ENCODE measurements at places on chromosomes 3 and 15. TPM values are rescaled to one million over a fixed set of nuclear protein-coding genes. Genes with fewer than 3 reads are reported as not detected.

VEPH1 gene
- total RNA-seq = 1.7 TPM

GRCh38 chr3:150079029-150079739 is 108.5 kb upstream of the PFN2 start:
- peak; percentile 81 for DNase-seq

- no peak for DNase-seq
Measured at GRCh38 chr15:68638953-68639515, 60.2 kb downstream of the CORO2B start.

- no peak for DNase-seq
Measured at GRCh38 chr3:116114586-116114985, 330.7 kb downstream of the LSAMP start.

- peak; percentile 49 for DNase-seq
Measured at GRCh38 chr15:91271565-91272153, 171.6 kb downstream of the SV2B start.

SLC51A gene
- total RNA-seq = not detected

DNA sequence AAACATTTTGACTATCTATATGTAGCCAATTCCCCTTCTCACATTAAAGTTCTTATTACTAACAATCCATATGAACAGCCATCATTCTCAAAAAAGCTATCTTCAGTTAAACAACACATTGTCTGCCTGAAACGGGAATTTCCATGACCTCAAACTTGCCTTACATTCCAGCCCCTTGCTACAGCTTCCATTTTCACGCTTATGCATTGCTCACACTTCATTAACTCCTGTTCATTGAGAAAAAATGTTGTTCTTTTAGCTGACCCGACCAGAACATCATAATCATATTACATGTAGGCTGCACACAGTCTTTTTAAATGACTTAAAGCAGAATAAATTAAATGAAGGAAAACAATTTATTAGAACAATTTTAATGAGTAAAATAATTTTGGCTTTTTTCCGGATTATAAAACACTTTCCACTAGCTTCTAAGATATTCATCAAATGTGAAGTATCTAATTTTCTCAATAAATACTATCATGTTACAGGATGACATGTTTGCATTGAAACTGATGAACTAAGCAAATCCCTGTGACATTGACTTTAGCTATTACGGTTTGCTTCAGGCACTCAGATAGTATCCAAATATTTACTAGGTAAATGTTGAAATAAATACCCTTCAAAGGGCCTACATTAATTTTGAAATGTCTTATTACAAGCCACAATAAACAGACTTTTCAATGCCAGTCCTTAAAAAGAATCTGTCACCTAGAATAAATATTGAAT is 49.9 kb downstream of the P3H2 start:
- DNase-seq = no peak

- no peak for DNase-seq
Measured at GRCh38 chr3:177742273-177742672, 545.0 kb upstream of the TBL1XR1 start.

PP2D1 gene
- not detected for total RNA-seq

TMED3 gene
- 97.7 TPM for total RNA-seq

DNA sequence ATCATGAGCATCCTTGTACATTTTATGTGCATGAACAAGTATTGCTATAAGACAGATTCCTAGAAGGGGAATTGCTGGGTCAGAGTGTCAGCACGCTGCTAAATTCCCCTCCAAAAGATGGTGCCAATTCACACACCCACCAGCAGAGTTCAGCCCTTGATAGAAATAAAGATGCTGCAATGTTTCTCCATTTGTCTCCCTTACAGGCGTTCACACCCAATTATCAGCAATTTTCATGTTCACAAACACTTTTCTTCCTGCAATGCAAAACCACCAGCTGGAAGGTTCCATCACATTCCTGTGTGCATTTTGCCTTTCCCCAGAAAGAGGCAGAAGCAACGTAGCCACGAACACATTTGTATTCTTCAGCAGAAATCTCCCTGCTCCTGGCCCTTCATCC is 3.3 kb upstream of the TAMM41 start:
- no peak for DNase-seq

TNFAIP8L3 gene
- total RNA-seq = 0.13 TPM

- peak; percentile 30 for DNase-seq
Measured at GRCh38 chr15:60395276-60396011, 2.3 kb downstream of the ANXA2 start.

- no peak for DNase-seq
Measured at GRCh38 chr3:127732303-127732702, 59.6 kb downstream of the ABTB1 start.

IQCH gene
- 0.31 TPM for total RNA-seq

- no peak for DNase-seq
Measured at GRCh38 chr3:149452036-149452435, 22.5 kb upstream of the TM4SF4 start.

DNA sequence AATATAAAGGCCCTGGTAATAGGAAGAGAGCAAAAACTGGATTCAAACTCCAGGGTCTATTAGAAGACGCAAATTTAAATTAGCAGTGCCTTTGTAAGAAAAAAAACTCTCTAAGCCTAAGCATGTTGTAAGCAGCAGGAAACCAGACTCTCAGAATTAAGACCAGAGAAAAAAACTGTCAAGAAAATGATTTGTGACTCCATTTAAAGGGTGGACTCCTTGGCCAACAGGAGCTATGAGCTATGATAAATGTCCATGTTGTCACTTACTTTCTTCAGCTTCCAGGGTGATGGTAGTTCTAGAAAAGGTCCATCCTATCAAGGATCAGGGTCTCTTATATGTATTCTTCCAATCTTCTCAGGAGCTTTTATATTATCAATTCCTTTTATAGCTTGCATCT is 34.9 kb upstream of the CCDC50 start:
- no peak for DNase-seq

DNA sequence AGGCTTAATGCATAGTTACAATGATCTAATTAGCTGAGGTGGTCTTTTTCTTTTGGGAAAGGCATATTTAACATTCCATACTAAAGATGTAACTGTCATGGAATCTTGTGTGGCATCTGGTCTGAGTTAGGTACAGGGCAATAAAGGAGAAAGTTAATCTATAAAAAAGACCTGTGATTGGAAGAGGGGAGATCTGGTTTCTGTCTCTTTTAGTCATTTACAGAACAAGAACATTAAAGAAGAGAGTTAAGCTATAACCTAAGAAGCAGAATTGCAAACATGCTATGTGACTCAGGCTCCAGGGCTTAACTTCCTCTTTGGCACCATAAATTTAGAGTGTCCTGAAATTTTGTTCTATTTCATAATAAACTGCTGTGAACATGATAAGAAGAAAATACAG is 47.2 kb upstream of the MME start:
- peak; percentile 72 for DNase-seq

DNA sequence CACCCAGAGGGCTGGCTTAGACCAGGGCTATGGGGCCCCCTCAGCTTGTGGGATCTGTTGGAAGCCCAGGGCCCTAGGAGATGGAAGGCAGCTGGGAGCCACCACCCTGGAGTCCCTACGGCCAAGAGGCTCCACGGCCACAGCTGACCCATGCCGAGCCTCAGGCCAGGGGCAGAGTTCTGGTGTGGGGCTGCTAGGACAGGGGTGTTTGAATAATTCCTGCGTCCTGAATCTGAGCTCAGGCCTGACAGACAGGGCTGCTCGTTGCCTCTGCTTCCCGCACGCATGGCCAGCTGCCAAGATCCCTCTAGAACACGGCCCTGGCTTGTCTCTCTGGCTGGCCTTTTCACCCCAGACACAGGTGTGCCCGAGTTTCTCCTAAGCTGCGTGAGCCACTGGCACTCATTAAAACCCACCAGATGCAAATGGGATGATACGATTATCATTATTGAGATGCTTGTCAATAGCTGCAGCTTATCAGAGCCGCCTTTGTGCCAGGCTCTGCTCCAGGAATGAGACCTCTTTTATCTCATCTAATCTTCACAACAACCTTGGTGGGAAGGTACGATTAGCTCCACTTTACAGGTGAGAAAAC is 70.2 kb downstream of the EFCAB12 start:
- no peak for DNase-seq

DNA sequence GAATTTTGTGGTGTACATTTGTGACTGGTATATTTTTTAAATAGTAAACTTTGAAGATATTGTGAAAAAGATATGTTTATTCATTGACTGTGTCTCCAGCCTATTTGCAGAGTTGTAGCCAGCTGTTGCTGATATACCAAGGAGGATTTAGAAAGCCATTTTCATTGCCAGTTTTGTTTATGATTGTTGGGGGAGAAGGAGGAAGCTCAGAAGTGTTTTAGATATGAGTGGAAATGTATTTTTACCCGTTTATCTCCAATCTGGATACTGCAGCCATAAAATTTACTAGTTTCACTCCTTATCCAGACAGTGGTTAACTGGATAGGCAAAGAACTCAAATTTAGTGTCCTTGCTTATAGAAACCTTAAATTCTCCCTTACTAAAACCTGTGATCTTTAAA is 18.8 kb downstream of the ATP11B start:
- no peak for DNase-seq

- no peak for DNase-seq
Measured at GRCh38 chr15:29008846-29009245, 123.1 kb downstream of the APBA2 start.

DNA sequence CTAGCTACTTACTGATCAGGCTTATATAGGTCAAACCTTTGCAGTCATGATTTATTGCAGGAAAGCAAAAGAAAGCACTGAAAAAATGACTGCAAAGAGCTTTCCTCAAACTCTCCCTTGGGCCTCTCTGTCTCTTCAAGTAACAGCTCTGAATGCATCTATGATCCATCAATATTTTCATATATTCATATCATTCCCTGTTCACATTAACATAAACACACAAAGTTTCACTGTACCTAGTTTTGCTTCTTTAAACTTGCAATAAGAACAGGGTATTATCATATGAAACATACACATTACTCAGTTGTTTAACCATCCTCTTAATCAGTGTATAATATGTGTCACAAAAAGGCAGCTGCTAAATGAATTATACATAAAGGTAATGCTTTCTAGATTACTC is 107.9 kb upstream of the ARL6 start:
- no peak for DNase-seq

DNA sequence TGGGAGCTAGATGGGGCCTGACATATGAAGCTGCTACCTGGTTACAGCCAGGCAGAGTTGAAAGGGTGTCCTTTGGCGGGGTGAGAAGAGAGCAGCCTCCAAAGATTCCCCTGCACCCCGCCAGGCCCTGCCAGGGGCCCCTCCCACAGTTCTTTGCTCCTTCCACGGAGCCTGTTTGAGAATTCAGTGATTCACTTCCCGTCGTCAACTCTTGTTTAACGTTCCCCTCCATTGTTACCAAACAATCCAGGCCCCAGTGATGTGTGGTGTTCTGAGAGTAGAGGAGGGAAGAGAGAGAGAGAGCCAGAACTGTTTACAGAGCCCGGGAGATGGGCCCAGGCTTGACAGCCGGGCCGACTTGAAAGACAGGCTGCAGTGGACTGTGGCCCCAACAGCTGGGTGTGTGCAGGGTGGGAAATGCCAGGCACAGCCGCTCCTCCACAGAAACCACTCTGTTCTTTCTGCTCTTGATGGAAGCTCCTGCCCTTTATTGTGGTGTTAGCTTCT is 81.5 kb downstream of the SMAD3 start:
- peak; percentile 93 for DNase-seq

GRCh38 chr3:129705274-129705673 is 98.8 kb upstream of the PLXND1 start:
- no peak for DNase-seq

- no peak for DNase-seq
Measured at GRCh38 chr3:29301332-29302019, 20.6 kb downstream of the RBMS3 start.

GRCh38 chr3:159711560-159712333 is 276.9 kb upstream of the IL12A start:
- peak; percentile 58 for DNase-seq

DNA sequence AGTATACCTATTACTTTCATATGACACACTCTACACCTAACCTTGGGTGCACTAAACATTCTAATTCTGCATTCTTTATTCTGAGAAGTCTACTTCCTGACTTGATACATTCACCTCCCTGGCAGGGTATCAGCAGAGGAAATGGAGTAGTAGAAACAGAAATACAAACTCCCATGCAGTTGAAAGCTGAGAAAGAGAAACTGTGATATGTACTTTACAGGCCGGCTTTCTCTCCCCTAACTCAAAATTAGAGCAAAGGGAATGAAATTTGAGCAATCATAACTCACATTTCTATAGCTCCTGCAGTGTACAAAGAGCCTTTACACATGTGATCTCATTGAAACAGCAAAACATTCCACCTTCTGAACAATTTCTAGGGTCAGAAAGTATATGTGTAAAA is 135.5 kb upstream of the COL8A1 start:
- no peak for DNase-seq

DNA sequence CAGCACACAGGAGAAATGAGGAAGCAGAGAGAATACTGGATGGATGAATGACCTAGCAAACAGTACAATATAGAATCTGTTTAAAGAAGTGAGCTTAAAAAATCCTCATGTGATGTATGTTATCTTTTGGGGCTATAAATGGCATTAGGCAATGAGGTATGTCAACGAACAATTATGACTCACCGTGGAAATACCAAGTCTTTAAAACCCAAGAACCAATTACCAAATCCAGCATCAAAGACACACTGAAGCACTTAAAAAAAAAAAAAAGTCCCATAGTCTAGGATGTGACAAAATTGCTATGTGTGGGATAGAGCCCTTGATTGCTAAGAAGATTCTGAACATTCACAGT is 36.3 kb upstream of the HERC1 start:
- DNase-seq = no peak

MITF gene
- 16.5 TPM for total RNA-seq

MCTP2 gene
- 0.72 TPM for total RNA-seq

- no peak for DNase-seq
Measured at GRCh38 chr15:59244337-59244736, 37.7 kb downstream of the LDHAL6B start.

FANCI gene
- total RNA-seq = 138 TPM

PODXL2 gene
- total RNA-seq = 0.94 TPM

GRCh38 chr15:76626611-76627010 is 278.5 kb downstream of the SCAPER start:
- no peak for DNase-seq

DNA sequence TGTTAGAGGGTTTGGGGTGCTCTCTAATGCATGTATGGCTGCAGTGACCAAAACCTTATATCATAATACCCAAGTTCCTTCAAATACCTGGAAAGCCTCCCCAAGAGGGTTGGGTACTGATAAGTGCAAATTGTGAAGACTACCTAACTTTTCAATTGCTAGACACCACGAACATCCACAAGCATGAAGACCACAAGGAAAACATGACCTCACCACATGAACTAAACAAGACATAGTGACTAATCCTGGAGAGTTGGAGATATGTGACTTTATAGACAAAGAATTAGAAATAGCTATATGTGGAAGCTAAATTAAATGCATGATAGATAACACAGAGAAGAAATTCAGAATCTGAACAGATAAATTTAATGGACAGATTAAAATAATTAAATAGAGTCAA is 23.9 kb upstream of the AADACL2 start:
- peak; percentile 23 for DNase-seq

All from SJSA1 (cell line).